Thoracic aorta (tissue), 2 donors: ENCODE measurements at places on chromosomes 13 and 19. TPM values are rescaled to one million over a fixed set of nuclear protein-coding genes. Genes with fewer than 3 reads are reported as not detected.

GRCh38 chr19:46542428-46543230 lies 47.0 kb upstream of the PNMA8B start:
- peak; percentile 95 for DNase-seq
- H3K27ac ChIP-seq = no peak overlapping the region
- no peaks in the 10 kb centered on the region for H3K27me3 ChIP-seq
- no peaks in the 10 kb centered on the region for H3K4me1 ChIP-seq
- no peaks in the 10 kb centered on the region for H3K36me3 ChIP-seq
- H3K4me3 ChIP-seq = no peak overlapping the region

DNA sequence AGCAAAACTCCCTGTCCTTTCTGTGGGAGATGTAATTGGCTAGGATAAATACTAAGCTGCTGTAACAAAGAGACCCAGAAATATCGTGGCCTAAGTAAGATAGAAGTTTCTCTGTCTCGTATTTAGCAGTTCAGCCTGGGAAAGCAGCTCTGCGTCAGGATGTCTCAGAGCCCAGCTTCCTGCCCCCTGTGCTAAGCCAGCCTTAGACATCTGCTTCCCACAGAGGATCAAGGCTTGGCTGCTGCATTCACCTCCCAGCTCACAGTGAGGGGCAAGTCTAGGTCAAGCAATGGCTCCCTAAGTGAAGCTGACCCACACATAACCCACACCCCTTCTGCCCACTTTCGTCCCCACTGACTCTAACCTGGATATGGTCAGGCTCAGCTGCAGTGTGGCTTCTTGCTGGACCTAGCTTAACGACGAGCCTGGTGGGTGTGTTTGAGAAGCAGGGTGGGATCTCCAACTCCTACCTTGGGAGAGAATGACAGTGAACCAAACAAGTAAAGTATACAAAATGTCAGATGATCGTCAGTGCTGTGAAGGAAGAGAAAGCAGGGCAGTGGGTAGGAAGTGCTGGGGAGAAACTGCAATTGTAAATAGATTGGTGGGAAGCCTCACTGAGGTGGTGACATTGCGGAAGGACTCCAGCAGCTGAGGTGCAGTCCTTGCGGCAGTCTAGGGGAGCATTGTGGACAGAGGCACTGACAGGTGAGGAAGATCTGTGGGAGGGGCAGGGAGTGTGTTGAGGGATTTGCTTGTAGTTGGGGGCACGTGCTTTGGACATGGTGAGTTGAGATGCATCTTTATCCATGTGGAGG lies 82.9 kb downstream of the TNFRSF19 start:
- no peak overlapping the region for H3K4me3 ChIP-seq
- H3K27ac ChIP-seq = no peak overlapping the region
- H3K27me3 ChIP-seq = no peaks in the 10 kb centered on the region
- no peak for DNase-seq
- H3K36me3 ChIP-seq = no peaks in the 10 kb centered on the region

TRPM4 gene
- 65.9 TPM for total RNA-seq

DNA sequence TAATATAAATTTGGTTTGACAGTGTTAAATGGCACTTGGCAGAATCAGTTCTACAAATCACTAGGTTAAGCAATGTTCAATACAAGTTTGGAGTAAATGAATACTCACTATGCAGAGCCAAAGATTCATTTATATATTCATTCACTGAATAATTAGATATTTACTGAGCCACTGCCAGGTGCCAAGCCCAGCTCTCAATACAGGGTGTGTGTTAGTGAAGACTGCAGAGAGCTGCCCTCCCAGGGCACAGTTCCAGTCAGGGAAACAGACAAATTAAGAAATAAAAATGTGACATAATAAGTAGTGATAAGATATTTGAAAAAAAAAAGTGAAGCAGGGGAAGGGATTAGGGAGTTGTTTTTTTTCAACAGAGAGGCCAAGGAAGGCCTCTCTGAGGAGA lies 411.7 kb downstream of the KCNRG start:
- no peak for DNase-seq
- H3K4me1 ChIP-seq = peaks cover 9% of the 10 kb centered on the region
- H3K27ac ChIP-seq = no peak overlapping the region

DNA sequence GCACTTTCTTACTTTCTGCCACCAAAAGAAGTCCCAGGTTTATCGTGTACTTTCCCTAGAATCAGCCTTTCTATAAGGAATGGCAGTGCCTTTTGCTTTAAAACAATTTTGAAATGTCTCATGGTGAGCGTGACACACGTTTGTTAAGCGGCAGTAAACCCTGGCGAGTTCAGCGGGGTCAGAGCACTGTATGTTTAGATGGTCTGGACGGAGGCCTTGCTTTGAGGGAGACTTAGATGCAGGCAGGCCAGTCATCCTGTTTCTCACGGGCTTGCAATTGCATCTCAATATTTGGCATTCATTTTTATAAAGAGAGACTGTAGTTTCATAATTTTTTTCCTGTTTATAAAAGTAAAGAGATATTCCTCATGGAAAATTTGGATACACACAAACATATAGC lies 96.4 kb downstream of the TNFRSF19 start:
- DNase-seq = no peak
- H3K36me3 ChIP-seq = no peaks in the 10 kb centered on the region
- H3K27ac ChIP-seq = no peak overlapping the region
- no peaks in the 10 kb centered on the region for H3K27me3 ChIP-seq
